Adrenal gland (tissue), 19 donors: ENCODE measurements at places on chromosomes 11 and 22. TPM values are rescaled to one million over a fixed set of nuclear protein-coding genes. Genes with fewer than 3 reads are reported as not detected.
A peak's percentile ranks its signal among the peaks of the same experiment; 100 is the strongest.

NOX4 gene
- 0.14 TPM for total RNA-seq

CTR9 gene
- 44.2 TPM for total RNA-seq

PARVA gene
- total RNA-seq = 29.4 TPM

ZP1 gene
- 0.83 TPM for total RNA-seq

DNA sequence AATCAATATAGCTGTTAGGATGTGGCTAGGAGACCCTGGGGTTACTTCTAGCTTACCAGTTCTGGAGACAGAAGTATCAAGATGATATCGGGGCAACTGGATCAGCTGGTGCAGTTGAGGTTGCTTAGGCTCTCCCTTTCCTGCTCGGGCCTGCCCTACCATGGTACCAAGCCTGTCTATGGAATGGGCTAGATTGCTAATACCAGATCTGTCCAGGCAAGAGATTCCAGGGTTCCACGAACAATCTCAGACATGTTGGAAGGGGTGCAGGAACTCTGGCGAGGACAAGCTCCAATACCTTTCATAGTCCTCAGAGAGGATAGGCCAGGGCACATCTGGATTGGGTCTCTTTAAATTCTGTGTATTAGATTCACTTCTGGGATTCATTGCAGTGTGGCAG lies 53.8 kb downstream of the ADM start:
- no peak overlapping the region for H3K4me3 ChIP-seq
- no peaks in the 10 kb centered on the region for H3K4me1 ChIP-seq
- H3K27ac ChIP-seq = no peak overlapping the region
- H3K36me3 ChIP-seq = no peaks in the 10 kb centered on the region
- no peaks in the 10 kb centered on the region for H3K27me3 ChIP-seq

DNA sequence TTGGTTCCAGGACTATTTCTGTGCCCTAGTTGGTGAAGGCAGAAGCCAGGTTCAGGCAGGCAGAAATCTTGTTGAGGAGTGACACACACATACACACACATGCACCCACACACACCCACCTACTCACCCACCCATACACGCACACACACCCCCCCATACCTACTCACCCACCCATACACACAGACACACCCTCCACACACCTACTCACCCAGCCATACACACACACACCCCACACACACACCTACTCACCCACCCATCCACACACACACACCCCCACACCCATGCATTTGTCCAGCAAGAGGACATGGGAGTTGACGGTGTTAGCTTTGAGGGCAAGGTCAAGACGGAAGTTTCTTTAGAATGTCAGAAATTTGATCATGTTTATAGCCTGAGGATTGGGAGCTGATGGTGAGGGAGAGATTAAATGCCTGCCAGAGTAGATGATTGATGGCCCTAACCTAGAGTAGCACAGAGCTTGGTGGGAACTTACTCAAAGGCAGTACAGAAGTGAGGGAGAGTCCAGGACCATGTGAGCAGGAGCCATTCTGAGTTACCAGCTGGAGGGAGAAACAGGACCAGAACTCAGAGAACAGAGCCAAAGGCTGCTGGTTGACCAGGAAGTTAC lies 68.9 kb downstream of the CYB5R2 start:
- H3K27ac ChIP-seq = no peak overlapping the region
- no peak overlapping the region for H3K4me3 ChIP-seq
- H3K27me3 ChIP-seq = no peaks in the 10 kb centered on the region
- DNase-seq = no peak
- H3K4me1 ChIP-seq = no peaks in the 10 kb centered on the region
- H3K36me3 ChIP-seq = no peaks in the 10 kb centered on the region

DNA sequence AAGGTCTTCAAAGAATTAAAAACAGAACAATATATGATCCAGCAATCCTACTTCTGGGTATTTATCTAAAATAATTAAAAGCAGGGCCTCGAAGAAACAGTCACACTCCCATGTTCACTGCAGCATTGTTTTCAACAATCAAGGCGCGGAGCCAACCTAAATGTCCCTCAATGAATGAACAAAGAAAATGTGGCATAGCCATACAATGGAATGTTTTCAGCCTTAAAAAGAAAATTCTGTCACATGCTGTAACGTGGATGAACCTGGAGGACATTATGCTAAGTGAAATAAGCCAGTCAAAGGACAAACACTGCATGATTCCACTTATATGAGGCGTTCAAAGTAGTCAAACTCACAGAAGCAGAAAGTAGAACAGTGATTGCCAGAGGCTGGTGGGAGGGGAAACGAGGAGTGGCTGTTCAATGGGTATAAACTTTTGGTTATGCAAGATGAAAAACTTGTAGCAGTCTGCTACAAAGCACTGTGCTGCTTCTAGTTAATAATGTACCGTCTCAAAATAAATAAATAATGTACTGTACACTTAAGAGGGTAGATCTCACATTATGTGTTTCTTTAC lies 41.2 kb downstream of the SNX19 start:
- no peaks in the 10 kb centered on the region for H3K36me3 ChIP-seq
- H3K27ac ChIP-seq = no peak overlapping the region
- no peaks in the 10 kb centered on the region for H3K27me3 ChIP-seq
- no peak overlapping the region for H3K4me3 ChIP-seq

GRCh38 chr11:126194121-126194543 lies 17.3 kb downstream of the RPUSD4 start:
- H3K27ac ChIP-seq = no peak overlapping the region
- peak; percentile 65 for DNase-seq
- no peaks in the 10 kb centered on the region for H3K27me3 ChIP-seq
- no peak overlapping the region for H3K4me3 ChIP-seq
- H3K36me3 ChIP-seq = no peaks in the 10 kb centered on the region
- H3K4me1 ChIP-seq = no peaks in the 10 kb centered on the region

GRCh38 chr11:57116654-57117053 lies 65.1 kb upstream of the LRRC55 start:
- DNase-seq = peak; percentile 61
- no peak overlapping the region for H3K27ac ChIP-seq
- no peaks in the 10 kb centered on the region for H3K27me3 ChIP-seq
- H3K4me3 ChIP-seq = no peak overlapping the region
- H3K36me3 ChIP-seq = no peaks in the 10 kb centered on the region

DNA sequence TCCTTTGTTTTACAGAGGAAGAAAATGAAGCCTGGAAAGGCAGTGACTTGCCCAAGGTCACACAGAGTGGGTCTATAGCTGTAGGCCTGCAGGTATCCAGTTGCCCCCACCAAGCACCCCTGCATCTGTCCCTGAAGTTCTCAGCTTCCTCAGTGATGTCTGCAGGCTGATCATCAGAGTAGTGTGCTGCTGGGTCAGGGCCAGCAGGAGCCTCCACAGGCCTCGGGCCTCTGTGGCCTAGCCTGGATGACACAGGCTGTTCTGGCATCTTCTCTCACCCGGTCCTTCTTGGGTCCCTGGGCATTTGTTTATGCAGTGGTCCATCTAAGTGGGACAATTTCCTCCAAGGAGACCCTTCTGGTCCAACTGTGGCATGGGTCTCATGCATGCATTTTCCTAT lies 74.8 kb upstream of the E2F8 start:
- no peak for DNase-seq
- H3K27me3 ChIP-seq = no peaks in the 10 kb centered on the region
- H3K4me3 ChIP-seq = no peak overlapping the region
- H3K4me1 ChIP-seq = no peaks in the 10 kb centered on the region
- H3K27ac ChIP-seq = no peak overlapping the region

DNA sequence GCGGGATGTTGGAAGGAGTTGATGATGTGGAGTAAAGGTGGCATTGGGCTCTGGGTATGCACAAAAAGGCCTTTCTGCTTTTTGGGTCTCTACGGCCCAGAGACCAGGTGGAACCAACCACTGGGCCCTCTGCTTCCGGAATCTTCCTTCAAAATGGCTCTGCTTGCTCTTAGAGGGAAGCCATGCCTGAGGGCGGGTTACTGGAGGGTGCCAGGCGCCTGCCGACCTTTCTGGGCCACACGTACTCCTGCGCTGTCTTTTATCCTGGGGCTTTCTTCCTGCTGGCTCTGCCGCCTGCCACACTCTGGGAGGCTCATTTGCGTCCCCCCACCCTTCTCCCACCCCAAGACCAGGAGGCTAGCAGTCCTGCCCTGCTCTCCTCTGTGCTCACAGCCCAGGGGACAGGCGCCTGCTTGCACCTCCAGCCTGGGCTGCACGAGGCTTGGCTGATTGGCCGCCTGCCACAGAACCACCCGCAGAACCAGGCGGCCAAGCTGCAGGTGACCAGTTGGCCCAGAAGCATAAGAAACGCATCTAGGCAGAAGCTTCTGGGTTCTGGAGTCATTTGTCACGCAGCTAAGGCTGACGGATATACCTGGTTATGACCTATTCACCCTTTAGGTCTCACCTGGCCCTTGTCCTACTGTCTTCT lies 536.9 kb downstream of the TBC1D22A start:
- H3K4me1 ChIP-seq = no peaks in the 10 kb centered on the region
- no peak for DNase-seq
- no peaks in the 10 kb centered on the region for H3K36me3 ChIP-seq
- H3K27ac ChIP-seq = no peak overlapping the region
- H3K4me3 ChIP-seq = no peak overlapping the region

DNA sequence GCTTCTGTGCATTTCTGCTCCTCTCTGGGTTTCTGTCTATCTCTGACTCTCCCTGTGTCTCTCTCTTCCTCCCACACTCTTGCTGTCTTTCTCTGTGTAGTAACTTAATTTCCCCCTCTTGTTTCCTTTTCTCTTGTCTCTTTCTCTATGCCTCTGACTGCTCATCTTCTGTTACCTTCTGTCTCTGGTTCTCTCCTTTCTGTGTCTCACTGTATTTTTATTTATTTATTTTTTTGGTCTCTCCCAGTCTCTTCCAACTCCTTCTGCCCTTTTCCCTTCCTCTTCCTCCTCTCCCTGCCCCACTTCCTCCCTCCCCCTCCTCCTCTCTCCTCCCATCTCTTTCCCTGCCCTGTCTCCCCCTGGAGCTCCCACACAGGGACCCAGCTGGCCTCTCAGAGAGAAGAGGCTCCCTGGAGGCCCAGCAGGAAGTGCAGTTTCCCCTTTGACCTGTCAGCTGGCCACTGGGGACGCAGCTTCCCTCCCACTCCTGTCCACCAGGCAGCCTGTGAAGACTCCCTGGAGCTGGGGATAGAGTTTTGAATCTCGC lies 38.3 kb upstream of the MYH9 start:
- H3K4me3 ChIP-seq = no peak overlapping the region
- H3K4me1 ChIP-seq = peaks cover 4% of the 10 kb centered on the region
- H3K27me3 ChIP-seq = no peaks in the 10 kb centered on the region
- peak; percentile 56 for DNase-seq

- H3K27me3 ChIP-seq = no peaks in the 10 kb centered on the region
- H3K4me3 ChIP-seq = no peak overlapping the region
- H3K36me3 ChIP-seq = no peaks in the 10 kb centered on the region
Observed at GRCh38 chr11:86669424-86669823, 3.0 kb downstream of the ME3 start.

DNA sequence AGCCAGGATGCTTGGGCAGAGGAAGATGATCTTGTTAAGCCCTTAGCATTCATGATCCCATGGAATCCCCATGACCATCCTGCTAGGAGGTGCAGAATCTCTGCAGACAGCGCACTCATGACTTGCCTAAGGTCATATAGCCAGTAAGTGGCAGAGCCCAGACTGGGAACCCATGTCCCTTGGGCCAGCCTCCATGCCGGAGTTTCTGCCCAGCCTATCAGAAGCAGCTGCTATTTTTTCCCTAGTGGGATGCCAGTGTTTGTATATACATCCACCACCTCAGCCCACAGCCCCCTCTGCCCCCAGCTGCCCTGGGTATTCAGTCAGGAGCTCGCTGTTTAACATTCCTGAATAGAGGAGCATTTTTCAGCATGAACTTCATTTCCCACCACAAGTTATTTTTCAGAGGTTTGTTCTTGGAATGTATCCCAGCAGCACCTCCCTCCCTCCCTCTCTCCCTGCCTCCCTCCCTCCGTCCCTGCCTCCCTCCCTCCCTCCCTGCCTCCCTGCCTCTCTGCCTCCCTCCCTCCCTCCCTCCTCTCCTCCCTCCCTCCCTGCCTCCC lies 34.4 kb upstream of the SUSD2 start:
- H3K36me3 ChIP-seq = no peaks in the 10 kb centered on the region
- DNase-seq = no peak
- H3K4me3 ChIP-seq = no peak overlapping the region
- peaks cover 53% of the 10 kb centered on the region for H3K4me1 ChIP-seq
- H3K27ac ChIP-seq = peak overlapping the region; percentile 45

DNA sequence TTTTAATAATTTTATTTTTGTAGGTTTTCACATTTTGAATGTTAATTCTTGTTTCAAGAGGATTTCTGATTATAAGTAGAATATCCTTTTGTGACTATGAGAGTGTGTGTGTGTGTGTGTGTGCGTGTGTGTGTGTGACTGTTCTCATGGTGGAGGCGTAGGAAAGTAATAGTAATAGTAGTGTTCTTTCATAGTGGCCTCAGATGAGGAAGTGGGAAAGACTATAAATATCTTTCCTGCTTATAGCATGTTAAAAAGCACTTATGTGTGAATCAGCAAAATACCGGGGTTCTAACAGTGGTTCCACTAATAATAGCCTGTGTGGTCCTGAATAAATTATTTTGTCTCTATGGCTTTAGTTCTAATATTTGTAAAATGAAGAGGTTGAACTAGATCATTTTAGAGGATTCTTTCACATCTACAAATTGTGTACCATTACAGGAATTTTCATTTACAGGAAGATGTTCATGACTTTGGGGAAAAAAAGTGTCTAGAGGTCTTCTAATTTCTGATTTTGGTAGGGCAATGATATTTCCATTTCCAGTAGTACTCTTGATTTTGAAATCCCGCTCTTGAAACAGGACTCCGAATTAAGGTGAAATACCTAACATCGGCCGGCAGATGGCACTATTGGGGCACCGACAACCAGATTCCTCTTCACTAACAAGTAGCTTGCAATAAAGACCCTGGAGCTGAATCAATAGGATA lies 29.9 kb upstream of the OR10G7 start:
- no peaks in the 10 kb centered on the region for H3K36me3 ChIP-seq
- no peaks in the 10 kb centered on the region for H3K4me1 ChIP-seq
- H3K27ac ChIP-seq = peak overlapping the region; percentile 29
- peak; percentile 79 for DNase-seq
- H3K27me3 ChIP-seq = peaks cover 17% of the 10 kb centered on the region

DNA sequence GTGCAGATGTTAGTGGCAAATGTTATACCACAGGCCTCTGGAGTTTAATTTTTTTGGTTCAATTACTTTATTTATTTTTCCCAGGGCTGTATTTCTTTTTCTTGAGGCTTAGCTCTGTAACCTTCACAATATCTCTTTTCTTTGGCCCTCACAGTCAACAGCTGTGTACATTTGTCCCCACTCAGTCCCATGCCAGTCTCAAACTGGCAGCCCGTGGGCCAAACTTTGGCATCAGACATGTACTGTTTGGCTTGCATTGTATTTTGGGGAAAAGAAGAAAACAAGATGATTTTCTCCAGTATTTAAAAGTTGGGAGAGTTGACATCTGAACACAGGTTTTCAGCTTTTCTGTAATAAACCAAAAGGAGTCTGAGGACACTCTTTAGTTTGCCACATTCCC lies 87.1 kb downstream of the PRR5L start:
- no peak overlapping the region for H3K4me3 ChIP-seq
- DNase-seq = no peak
- no peaks in the 10 kb centered on the region for H3K27me3 ChIP-seq
- H3K36me3 ChIP-seq = no peaks in the 10 kb centered on the region
